Stimulated activated naive CD4-positive, alpha-beta T cell treated with Interleukin-2 at 50 U/mL for 16 hours (primary cell): ENCODE measurements at places on chromosomes 3 and 15.

DNA sequence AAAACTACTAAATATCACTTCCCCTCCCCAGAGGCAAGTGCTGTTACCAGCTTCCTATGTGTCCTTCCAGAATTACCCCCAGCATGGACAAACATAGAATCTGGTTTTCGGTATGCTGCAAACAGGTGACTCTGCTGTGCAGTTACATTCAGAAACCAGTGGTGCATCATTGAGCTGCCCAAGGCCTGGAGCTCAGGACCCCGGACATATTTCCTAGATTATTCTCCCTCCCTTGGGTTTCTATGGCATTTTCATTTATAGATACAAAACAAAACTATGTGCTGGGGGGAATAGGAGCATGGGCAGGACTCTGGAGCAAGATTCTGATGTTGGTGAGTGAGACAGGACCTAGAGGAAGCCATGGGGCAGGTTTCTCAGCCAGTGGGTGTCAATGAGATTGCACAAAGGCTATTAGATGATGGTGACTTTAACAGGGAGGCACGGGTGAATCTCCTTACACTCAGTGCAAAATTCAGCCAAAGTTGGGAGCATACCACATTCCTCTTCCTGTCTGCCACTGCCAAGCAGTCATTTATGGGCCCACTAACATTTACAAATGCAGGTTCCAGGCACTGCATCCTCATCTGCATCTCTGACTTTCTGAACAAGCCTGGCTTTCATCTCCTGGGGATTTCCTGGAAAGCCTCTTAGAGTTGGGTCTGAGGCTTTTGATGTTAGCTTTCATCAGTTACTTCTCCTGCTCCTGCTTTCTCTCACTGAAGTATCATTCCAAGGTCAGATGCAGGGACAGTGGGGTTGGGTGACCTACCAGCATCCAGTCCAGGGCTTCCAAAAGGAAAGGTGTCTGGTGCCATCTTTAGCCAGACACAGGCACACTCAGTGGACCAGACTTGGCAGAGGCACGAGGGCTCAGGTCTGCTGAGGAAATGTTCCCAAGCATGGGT, 44.5 kb downstream of the CMTM7 start:
- DNase-seq, result no peak

- no peak for DNase-seq
Measured at GRCh38 chr3:81732642-81733041, 28.8 kb downstream of the GBE1 start.

GRCh38 chr3:16668776-16669545, 63.7 kb upstream of the DAZL start:
- DNase-seq, result no peak

DNA sequence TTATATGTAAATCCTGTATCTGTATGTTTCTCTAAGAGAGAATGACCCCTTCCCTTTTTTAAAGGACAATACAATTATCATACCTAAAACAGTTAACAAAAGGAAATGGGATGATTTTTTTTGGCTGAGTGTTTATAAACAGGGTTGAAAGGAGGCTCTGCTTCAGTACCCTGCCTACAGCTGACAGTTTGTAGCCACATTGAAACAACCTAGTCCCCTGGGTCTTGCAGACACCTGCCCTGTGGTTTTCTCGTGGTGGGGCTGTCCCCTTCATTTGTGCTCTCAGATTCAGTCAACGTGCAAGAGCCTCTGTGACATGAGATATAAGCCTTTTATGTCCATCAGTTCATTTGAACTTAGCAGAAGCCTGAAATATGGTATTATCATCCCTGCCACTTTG, 2.3 kb upstream of the HMCES start:
- no peak for DNase-seq

DNA sequence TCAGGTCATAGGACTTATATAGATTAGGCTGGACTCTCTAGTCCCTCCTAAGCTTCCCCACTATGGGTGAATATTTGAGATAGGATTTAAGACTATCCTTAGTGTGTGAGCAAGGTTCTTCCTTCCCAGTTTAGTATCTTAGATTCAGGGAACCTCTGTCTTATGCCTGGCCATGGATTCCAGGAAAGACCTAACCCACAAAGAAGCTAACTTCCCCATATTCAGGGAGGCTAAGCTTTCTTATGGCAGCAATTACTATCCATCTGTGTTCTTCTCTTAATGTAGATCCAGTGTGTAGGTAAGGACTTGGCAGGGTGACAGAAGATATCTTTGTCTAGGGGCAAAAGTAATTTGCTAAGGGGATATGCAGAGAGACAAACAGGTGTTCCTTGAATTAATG, 25.5 kb upstream of the PIK3R4 start:
- DNase-seq, result no peak
